ENCODE measurements at places on chromosomes 4 and X.
A peak's percentile ranks its signal among the peaks of the same experiment; 100 is the strongest.

DNA sequence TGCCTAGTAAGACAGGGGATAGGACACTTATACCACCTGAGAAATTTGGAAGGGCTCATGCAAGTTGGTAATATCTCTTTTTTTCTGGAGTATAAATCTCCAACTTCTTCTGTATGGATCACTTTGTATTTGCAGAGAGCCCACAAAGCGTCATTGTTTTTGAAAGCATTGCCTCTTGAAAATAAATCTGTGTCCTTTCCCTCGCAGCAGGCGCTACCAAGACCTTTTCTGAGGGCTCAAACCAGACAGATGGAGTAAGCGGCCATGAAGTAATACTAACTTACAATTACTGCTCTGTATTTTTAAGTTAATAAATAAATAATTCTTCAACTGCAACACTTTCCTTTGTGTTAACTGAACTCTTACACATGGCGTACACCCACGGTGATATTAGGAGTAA lies 56.0 kb upstream of the FBXW7 start:
- no peak for DNase-seq

DNA sequence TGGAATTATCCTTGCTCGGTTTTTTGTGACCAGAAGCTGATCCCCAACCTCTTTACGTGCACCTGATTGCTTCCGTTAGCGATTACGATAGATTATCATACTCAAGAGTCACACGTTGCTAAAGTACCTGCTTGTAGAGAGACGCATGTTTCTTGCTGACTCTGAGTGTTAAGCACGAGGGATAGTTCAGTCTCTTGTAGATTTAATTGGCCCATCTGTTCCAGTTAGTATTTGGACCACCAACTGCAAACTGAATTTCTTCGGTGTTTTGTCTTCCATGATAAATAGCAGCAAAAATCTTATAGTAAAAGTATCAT lies 516 bp upstream of the COX18 start:
- no peak for DNase-seq

GRCh38 chr4:4426511-4427120 lies 39.7 kb downstream of the NSG1 start:
- no peak for DNase-seq

DNA sequence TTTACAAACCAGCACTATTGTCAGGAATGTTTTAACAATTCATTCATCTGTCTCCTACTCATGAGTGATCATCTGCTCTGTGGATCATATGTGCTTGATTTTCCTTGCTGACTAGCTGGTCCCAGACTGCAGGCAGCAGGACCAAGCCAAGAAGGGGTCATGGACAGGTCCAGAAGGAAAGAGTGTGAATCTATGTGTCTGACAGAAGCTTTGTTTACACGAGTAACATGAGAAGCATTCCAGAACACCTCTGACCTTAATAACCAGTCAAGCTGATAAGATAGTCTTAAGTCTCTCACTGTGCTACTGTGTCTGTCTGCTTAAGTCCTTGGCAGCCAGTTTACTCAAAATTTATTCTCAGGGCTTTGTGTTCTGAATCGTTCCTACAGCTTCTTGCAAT lies 39.0 kb downstream of the GUCY1A1 start:
- DNase-seq: no peak

DNA sequence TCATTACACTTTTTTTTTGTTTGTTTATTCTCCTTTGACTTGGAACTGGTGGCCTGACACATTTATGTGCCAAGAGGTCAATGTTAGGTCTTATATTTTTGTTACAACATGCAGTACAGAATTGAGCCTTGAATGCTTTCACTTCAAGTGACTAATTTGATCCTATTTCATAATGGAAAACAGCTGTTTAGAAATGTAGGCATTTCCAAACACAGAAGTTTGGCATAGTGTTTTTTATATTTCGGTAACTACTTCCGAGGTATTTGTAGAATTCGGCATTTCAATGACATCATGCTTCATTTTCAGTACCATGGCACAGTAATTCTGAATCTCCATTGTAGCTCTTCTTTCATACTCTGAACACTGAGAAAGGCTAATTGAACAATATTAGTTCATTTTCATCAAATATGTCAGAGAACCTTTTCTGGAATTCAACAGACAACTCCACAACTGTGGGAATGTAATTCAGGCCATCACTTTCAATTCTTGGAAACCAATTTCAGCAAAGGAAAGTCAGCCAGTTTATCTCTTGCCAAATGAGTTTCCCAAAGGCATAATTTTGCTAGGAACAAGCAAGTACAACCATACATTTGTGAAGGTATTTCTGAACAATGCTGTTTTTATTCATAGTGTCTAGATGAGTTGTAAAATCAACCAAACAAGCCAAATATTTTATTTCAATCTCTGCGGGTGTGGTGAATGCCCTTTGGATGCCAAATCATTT lies 11.4 kb downstream of the FAM120C start:
- no peak for DNase-seq

- no peak for DNase-seq
These were observed 129.8 kb downstream of the PPP3CA start for GRCh38 chr4:101217353-101218031.

- no peak for DNase-seq
These were observed 187.6 kb downstream of the MAML3 start for GRCh38 chr4:139966383-139966782.

- no peak for DNase-seq
These were observed 18.6 kb upstream of the RNF128 start for GRCh38 chrX:106707771-106708454.

DNA sequence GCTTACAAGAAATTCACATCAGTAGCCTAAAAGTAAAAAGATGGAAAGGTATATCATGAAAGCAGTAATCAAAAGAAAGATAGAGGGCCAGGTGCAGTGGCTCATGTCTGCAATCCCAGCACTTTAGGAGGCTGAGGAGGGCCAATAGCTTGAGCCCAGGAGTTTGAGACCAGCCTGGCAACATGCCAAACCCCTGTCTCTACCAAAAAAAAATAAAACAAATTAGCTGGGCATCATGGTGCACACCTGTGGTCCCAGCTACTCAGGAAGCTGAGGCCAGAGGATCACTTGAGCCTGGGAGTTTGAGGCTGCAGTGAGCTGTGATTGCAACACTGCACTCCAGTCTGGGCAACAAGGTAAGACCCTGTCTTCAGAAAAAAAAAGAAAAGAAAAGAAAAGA lies 55.5 kb downstream of the GSPT2 start:
- no peak for DNase-seq

DNA sequence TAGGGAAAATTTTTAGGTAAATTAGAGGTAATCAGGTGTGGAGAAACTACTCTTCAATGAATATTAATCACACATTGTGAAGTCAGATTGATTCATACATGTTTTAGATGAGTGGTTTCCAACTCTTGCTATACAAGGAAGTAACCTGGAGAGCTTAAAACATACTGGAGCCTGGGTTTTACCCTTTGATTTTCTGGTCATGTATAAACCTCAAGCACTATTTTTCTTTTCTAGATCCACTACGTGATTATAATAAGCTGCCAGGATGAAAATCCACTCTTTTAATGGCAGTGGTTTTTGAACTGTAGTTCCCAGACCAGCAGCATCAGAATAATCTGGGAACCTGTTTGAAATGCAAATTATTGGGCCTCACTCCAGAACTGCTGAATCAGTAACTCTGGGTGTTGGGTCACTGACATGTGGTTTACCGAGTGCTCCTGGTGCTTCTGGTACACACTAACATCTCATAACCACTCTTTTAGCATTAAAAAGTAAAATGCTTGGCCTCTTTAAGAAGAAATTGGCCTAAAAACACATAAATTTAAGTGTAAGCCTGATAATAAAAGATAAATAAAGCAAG lies 63.4 kb downstream of the DCAF12L1 start:
- no peak for DNase-seq

DNA sequence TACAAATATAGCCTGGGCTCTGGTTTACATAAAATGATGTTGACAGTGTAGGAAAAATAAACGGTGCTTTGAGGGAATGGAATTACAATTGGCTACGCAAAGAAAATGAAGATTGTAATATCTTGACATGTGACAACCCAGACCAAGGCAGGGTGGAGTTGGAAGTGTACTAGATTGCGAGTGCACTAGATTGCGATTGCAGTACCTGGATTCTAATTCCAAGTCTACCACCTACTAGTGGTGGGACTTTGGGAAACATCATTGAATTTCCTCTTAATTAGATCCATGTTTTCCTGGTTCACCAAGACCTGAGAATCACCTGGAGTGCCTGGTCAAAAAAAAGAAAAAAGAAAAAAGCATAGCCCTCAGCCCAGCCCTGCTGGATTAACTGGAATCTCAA lies 18.6 kb downstream of the EGF start:
- no peak for DNase-seq

- no peak for DNase-seq
These were observed 905.1 kb upstream of the SLIT2 start for GRCh38 chr4:19346636-19347035.

- no peak for DNase-seq
These were observed 182.1 kb upstream of the CLNK start for GRCh38 chr4:10866666-10867065.

DNA sequence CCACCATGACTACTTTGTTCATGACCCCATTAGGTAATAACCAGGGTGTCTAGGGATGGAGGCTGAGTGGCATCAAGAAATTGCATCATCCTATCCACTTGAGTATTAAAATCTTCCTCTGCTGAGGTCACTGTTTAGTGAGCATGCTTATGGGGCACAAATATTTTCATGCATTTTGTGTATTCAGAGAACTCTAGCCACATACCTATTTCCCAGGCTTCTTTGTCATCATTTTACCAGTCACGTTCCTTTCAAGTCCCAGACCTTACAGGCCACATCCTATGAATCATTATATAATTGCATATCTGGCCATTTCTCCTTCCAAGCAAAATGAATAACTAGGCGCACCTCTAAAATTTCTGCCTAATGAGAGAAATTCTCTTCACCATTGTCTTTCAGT lies 1882.9 kb upstream of the AGA start:
- DNase-seq: no peak

DNA sequence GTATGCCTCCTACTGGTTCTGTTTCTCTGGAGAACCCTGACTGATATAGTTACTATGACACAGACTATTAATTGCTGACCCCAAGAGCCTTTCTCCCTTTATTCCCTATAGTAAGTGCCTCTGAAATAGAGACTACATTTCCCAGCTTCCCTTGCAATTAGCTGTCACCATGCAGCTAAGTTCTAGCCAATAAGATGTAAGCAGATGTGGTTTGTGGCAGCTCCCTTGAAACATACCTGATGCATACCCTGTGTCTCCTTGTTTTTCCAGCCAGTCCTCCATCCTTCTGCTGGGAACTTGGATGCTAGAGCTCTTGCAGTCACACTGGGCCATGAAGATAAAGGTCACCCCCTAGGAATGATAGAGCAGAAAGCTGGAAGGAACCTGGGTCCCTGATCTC lies 9.7 kb upstream of the TMEM165 start:
- no peak for DNase-seq

- no peak for DNase-seq
These were observed 75.1 kb upstream of the HTR2C start for GRCh38 chrX:114508756-114509155.

GRCh38 chr4:20474119-20474518 lies 222.4 kb downstream of the SLIT2 start:
- no peak for DNase-seq

DNA sequence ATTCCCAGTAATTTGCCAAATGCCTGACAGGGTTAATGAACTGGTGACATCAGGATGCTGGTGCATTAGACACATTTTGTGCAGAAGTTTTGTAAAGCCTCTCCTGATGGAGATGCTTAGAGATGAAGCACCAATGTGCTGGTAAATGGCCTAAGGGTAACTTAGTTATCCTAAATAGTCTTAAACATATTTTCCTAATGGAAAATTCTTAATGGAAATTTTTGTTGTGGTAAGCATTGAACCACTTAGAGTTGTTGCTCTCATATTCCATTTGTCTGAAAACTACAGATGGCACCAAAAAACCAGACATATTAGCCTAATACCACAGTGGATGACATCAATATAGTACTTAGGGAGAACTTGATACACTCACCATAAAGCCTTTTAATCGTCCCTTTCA lies 154.5 kb upstream of the ANK2 start:
- no peak for DNase-seq

DNA sequence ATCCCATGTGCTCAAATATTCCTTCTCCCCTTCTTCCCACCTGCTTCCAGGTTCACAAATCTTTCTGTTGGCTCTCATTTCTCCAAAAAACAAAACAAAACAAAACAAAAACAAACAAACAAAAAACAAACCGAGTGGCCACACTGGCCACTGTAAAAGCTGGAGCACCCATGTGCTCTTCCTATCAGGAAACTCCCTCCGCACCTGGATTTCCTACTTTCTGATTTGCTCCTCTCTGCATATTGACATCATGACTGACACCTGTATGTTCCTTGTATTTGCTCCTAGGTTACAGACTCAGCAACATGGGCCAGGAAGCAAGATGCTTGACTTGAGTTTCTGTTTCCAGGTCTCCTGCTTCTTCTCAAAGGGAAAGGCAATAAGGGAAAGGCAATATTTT lies 258.8 kb downstream of the GPC3 start:
- no peak for DNase-seq

GRCh38 chrX:97310373-97310772 lies 426.7 kb downstream of the RPA4 start:
- DNase-seq: no peak

GRCh38 chrX:85244450-85245211 lies 840 bp downstream of the ZNF711 start:
- DNase-seq: no peak

DNA sequence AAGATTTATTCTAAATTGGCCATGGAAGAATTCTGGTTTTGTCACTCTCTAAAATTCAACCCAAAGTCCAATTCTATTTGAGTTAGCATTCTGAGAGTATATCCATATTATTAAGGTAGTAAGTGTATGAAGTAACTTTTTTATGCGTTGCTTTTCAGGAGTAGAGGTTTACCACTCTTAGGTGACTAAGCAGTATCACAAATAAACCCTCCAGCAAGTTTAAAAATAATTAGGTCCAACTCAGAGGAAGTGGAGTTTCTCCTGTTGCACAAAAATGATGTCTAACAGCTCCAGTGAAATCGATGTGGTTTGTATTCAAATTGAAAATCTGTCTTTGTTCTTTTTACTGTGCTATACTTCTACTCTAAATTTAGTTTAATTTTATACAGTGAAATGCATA lies 6.6 kb downstream of the SCML1 start:
- no peak for DNase-seq

- DNase-seq: no peak
These were observed 165.1 kb downstream of the CFAP299 start for GRCh38 chr4:80500613-80501012.

- DNase-seq: no peak
These were observed 104.0 kb upstream of the SHOX start for GRCh38 chrX:526295-527224.

DNA sequence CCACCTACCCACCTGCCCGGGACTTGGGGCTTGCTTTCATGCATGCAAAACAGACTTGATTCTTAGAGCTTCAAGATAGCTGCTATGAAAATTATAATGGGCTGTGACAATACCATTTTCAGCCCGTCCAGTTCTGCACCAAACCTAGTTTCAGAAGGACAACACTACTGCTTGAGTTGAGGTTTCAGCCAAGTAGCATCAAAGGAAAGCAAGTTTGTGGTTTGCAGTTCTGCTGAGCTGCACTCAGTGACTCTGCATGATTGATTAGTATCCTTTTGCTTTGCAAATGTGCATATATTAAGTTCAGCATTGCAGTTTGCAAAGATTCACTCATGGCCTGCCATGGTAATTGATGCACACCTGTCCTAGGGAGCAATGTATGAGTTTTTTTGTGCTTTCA lies 442.7 kb downstream of the RPA4 start:
- no peak for DNase-seq

GRCh38 chr4:52842792-52843191 lies 19.3 kb upstream of the RASL11B start:
- no peak for DNase-seq

- no peak for DNase-seq
These were observed 22.9 kb downstream of the SH3TC1 start for GRCh38 chr4:8221985-8222384.

GRCh38 chrX:45769761-45770582 lies 569.3 kb upstream of the DIPK2B start:
- peak; percentile 32 for DNase-seq

All from stimulated activated CD4-positive, alpha-beta T cell treated with anti-CD3 and anti-CD28 coated beads, Interleukin-12 subunit alpha, Interleukin-12 subunit beta, amount 100 ng/mL, for 24 hours (primary cell).